ENCODE measurements at places on chromosomes 7 and 10.

- no peak for DNase-seq
Observed at GRCh38 chr7:92835851-92836488, 403 bp downstream of the CDK6 start.

- no peak for DNase-seq
Observed at GRCh38 chr7:7996568-7996967, 28.0 kb downstream of the GLCCI1 start.

GRCh38 chr10:22550732-22551131 lies 163.6 kb downstream of the PIP4K2A start:
- no peak for DNase-seq

- DNase-seq: no peak
Observed at GRCh38 chr7:137985897-137986251, 16.0 kb downstream of the CREB3L2 start.

- no peak for DNase-seq
Observed at GRCh38 chr7:155815332-155816191, 3.3 kb upstream of the SHH start.

DNA sequence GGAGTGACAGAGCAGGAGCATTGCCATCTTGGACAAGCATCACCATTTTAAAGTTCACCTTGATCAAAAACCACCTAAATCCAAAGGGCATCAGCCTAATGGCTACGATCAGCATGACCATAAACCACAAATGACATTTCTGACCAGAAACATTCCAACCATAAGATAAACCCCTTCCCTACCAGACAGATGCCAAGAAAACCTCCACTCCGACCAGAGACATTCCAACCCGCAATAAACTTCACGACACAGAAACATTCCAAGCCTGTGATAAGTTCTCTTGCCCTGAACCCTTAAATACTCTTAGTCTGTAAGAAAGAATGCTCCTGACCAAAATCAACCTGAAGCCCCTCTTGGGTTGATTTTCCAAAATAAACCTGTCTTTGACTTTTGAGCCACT lies 606.9 kb downstream of the POM121L12 start:
- DNase-seq: no peak

DNA sequence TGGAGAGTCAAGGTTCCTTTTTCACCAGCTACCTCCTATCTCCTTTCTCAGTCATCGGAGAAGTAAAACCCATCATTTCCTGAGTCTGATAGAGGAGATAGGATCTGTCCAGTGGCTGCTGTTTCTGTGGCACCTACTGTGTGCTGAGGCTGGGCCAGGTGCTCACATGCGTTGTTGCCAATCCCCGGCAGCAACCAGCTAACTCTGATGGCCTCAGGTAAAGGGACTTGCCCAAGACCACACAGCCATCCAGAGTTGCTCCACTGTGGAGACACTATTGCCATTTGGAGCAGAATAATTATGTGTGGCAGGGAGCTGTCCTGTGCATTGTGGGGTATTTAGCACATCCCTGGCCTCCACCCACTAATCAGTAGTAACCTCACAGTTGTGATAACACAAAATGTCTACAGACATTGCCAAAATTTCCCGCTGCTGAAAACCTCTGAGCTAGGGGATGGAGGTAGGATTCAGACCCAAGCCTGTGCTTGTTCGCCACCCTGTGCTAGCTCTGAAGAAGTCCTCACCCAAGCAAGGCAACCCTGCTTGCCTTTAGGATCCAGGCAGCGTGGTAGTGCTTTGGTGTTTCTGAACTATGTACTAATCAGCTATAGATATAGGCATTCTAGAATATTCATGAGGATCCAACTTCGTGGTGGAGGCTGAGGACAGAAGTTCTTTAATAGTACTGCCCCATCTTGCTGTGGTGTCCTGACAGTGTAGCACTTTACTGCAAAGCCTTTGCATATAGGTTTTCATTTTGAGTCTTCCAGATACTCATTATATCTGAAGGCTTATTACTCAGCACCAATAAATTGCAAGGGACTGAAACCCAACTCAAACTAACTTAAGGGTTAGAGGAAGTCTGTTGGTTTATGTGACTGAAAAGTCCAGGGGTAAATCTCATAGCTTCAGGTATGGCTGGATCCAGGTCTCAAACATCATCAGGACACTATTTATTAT lies 164.6 kb downstream of the GRK5 start:
- no peak for DNase-seq

GRCh38 chr7:137269240-137269639 lies 74.3 kb downstream of the PTN start:
- DNase-seq: no peak

- no peak for DNase-seq
Observed at GRCh38 chr10:79316671-79317431, 30.4 kb upstream of the PPIF start.

DNA sequence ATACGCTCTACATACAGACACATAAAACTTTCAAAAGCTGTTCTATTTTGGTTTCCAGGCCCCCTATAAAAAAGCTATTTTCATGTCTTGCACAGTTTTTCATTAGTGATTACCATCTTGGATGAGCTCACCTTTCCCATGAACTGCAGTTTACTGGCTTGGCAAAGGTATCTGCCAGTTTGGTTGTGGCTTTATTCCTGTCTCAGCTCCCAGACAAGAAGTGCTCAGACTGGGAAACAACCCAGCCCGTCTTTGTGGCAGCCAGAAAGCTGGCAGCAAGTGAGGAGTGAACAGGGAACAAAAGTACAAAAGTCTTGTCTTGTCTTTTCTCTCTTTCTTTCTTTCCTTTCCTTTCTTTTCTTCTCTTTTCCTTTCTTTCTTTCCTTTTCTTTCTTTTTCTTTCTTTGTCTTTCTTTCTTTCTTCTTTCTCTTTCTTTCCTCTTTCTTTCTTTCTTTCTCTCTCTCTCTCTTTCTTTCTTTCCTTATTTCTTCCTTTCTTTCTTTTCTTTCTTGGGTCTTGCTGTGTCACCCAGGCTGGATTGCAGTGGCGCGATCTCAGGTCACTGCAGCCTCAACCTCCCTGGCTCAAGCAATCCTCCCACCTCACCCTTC lies 138.8 kb downstream of the CFAP58 start:
- no peak for DNase-seq

GRCh38 chr10:58641095-58641531 lies 128.4 kb downstream of the BICC1 start:
- peak; percentile 99 for DNase-seq

Measured in fibroblast of skin of left biceps (primary cell).